ENCODE measurements at places on chromosomes 4 and X.

DNA sequence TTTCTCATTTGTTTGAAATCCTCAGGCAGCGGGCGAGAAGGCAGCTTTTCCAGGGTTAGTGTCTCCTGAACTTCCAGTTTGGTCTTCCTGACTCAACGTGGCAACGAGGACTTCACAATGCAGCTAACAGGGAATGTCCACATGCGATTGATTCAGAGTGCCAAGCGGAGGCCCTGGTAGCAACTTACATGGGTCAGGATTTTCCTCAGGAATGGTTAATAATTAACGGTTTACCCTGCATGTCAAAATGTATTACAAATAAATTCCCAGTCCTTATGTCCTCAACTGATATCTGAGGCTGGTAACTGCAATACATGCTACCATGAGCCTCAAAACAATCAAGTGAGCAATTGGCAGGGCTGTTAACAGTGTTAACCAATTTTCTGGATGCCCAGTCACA lies 67.2 kb downstream of the MAP3K15 start:
- no peak for DNase-seq

GRCh38 chrX:25175743-25176142 lies 160.0 kb upstream of the ARX start:
- DNase-seq, result no peak

GRCh38 chrX:108064613-108065012 lies 19.7 kb downstream of the VSIG1 start:
- no peak for DNase-seq

GRCh38 chr4:166301266-166301665 lies 428.2 kb downstream of the TLL1 start:
- no peak for DNase-seq

Measured in esophagus squamous epithelium (tissue), 5 donors.